ENCODE measurements at places on chromosomes 6 and 20.
A peak's percentile ranks its signal among the peaks of the same experiment; 100 is the strongest.

DNA sequence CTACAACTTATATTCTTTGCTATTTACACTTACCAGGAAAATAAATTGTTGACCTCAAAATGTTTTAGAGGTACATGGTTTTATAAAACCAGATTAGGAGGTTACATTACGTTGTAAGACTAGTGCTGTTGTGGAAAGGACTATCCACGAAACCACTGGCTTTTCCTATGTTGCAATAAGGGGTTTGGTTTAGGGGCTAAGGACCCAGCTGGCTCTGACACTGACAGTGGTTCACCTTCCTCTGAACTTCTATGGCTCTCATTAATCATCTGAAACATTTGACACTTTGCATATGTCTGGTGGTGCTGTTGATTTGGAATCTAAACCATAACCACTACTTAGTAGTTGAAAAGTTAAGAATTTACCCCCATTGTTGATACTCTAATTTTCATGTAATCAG, 186.7 kb downstream of the NKAIN2 start:
- DNase-seq: no peak
- H3K4me3 ChIP-seq: no peak overlapping the region
- no peaks in the 10 kb centered on the region for H3K4me1 ChIP-seq
- no peaks in the 10 kb centered on the region for H3K36me3 ChIP-seq

- H3K36me3 ChIP-seq: no peaks in the 10 kb centered on the region
- no peaks in the 10 kb centered on the region for H3K4me1 ChIP-seq
- no peak overlapping the region for H3K27ac ChIP-seq
- no peaks in the 10 kb centered on the region for H3K27me3 ChIP-seq
- H3K4me3 ChIP-seq: no peak overlapping the region
These were observed 14.5 kb downstream of the FERMT1 start for GRCh38 chr20:6108330-6108729.

DNA sequence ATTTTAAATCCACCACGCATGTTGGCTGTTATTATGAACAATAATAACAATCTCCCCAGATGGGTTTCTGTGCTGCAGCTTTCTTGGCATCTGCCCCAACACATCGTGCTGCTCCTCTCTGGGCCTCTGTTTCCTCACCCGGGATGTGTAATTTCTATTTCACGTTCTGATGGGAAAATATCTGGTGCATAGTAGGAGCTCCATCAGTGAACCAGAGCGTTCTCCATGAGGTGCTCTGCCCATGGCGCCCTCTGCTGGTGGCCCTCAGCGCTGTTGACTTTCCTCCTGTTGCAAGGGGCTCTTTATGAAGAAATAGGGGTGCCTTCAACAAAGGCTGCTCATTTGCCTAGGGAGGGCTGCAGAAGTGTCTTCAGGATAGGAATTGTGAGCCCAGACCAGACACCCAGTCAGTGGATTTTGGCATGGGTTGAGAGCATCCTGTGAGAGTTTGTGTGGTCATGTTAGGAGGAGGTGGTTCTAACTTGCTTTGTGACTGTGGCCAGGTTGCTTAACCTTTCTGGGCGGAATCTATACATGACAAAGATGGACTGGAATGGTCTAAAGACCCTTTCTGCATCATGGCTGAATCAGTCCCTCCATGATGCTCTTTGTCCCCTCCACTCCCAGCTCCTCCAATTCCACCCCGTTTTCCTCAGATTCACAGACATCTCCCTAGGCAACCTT, 8.1 kb downstream of the SCRT2 start:
- H3K36me3 ChIP-seq: no peaks in the 10 kb centered on the region
- no peaks in the 10 kb centered on the region for H3K27me3 ChIP-seq
- H3K27ac ChIP-seq: no peak overlapping the region
- DNase-seq: peak; percentile 87

- H3K36me3 ChIP-seq: no peaks in the 10 kb centered on the region
- no peak for DNase-seq
- H3K4me3 ChIP-seq: no peak overlapping the region
- H3K4me1 ChIP-seq: no peaks in the 10 kb centered on the region
These were observed 39.3 kb upstream of the SRPK1 start for GRCh38 chr6:35960187-35960586.

- no peaks in the 10 kb centered on the region for H3K4me1 ChIP-seq
- H3K36me3 ChIP-seq: no peaks in the 10 kb centered on the region
- DNase-seq: no peak
- H3K27ac ChIP-seq: no peak overlapping the region
These were observed 62.0 kb downstream of the IYD start for GRCh38 chr6:150430815-150431214.

Measured in aorta (tissue), 5 donors.